EL (cell line): ENCODE measurements at places on chromosomes 7 and 10.

GRCh38 chr10:122029499-122030199 lies 40.7 kb downstream of the TACC2 start:
- DNase-seq = no peak

DNA sequence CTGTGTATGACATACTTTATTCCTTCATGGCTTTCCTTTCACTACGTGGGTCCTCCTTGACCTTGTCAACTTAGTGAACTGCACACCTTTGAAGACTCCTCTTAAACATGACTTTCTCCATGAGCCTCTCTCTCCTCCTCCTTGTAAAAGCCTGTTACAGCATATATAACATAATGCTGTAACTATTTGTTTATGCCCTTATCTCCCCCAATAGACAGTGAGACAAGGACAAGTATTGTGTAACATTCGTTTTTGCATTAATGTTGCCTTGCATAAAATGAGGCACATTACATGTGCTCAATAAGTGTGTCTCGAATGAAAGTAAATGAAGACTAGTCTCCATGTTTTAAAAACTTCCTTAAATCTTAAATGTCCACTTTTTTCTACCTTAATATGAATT lies 4.3 kb upstream of the LAMB1 start:
- no peak for DNase-seq

GRCh38 chr10:110214371-110214826 lies 7.0 kb downstream of the MXI1 start:
- DNase-seq = no peak

DNA sequence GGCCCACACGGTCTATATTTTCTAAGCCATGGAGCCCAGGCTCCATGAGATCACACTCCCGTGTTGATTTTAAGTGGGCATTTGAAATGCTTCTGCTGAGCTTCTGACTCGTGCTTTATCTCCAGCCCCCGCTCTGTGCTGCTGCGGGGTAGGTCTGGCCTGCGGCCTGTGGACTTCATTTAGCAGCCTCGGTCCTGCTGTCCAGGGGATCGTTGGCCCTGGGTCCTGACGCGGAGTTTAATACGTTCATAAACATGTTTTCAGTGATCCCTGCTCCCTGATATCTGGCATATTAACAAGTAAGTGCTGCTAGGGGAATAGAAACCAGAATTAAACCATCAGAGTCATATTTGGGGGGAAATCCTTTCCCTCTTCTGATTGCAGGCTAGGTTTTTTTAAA lies 540.3 kb upstream of the MGMT start:
- no peak for DNase-seq

GRCh38 chr10:96188421-96188820 lies 58.3 kb downstream of the ZNF518A start:
- DNase-seq = no peak

DNA sequence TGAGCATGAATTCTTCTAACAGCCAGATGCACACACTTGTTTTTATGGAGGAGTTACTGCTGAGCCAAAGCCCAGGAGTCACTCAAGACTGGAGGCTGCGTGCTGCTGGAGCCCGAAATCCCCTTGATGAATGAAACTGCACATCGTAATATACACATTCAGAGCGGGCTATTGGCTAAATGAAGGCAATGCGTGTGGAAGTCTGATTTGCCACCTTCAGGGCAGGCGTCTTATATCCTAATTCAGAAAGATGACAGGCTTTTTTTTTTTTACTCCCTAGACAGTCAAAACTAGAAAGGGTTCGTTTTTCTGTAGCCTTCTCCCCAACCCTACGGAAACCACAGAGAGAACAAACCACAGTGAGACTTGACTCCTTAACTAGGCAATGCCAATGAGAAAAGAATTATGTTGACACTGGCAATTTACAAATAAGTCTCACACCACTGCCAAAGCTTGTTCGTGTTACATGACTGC lies 227.2 kb upstream of the KLF14 start:
- DNase-seq = peak; percentile 70

DNA sequence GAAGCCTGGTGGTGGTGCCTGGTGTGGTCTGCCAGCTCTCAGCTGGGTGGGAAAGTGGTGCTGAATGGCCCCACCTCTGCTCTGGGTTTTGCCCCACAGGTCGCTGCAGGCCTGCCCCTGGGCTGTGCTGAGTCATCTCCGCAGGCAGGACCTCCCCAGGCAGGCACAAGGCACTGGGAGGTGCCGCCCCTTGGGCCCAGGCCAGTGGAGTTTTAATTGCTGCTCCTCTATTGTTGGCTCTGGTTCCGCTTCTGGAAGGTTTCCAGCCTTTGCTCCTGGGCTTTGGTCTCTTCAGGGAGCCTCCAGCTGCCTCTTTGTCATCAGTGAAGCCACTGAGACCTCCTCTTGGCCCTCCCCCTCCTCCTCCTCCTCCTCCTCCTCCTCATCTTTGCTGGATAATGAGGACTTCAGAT lies 180.3 kb upstream of the GRB10 start:
- peak; percentile 91 for DNase-seq

DNA sequence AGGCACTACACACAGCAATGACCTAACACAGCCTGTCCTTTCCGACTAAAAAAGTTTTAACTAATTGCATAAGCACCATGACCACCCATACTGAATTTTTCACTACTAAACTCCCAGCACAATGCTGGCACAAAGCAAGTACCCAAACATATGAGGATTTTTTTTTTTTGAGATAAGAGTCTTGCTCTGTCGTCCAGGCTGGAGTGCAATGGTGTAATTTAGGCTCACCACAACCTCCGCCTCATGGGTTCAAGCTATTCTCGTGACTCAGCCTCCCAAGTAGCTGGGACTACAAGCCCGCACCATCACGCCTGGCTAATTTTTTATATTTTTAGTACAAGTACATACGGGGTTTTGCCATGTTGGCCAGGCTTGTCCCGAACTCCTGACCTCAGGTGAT lies 5.1 kb downstream of the UBE2H start:
- DNase-seq = no peak
